HFFc6 (cell line): ENCODE measurements at places on chromosomes 16 and 17. TPM values are rescaled to one million over a fixed set of nuclear protein-coding genes. Genes with fewer than 3 reads are reported as not detected.

DNA sequence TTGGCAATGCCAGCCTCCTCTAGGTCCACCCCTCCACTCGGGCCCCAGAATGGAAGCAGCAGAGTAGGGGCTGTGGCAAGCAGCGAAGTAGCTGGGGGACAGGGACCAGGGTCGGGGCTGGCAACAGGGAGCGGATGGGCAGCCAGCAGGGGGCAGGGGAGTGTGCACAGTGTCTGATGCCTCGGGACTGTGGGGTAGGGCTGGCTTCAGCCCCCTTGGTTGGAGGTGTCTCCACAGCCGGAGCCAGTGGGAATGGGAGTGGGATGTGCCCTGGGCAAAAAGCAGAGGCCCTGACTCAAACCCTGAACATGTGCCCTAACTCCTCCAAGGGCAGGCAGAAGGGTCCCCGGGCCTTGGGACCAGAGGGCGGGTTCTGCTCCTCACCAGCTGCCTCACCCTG lies 18.5 kb upstream of the ARHGAP27 start:
- no peak for DNase-seq

GRCh38 chr16:4920826-4921225 lies 16.1 kb downstream of the PPL start:
- DNase-seq, result no peak

DNA sequence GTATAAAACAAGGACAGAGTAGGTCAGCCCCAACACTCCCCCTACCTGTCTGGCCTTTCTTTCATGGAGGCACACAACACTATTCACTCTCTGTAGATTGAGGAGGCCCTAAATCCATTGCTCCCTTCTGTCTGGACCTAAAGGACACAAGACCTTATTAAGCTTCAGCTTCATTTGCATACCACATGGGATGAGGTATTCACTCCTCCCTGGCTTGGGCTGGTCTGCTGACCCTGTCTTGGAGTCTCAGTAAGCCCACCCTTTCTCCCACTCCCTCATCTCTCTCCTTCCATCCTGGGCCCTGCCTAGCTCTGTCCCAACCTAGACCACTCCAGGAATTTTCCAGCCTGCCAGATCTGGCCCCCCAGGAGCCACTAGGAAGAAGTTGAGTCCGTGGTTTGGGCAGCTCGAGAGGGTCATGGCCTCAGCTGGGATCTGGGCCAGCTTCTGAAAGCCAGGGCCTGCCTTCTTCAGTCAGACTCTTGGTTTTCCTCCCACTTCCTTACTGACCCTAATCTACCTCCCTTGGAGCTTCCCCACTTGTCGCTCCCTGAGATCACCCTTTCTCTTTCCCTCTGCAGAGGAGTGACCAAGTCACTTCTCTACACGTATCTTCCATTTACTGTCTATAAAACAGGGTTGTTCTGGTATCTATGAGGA lies 6.5 kb upstream of the LLGL1 start:
- DNase-seq, result peak; percentile 45

Gene DRC7
- not detected in 3 replicates for total RNA-seq

DNA sequence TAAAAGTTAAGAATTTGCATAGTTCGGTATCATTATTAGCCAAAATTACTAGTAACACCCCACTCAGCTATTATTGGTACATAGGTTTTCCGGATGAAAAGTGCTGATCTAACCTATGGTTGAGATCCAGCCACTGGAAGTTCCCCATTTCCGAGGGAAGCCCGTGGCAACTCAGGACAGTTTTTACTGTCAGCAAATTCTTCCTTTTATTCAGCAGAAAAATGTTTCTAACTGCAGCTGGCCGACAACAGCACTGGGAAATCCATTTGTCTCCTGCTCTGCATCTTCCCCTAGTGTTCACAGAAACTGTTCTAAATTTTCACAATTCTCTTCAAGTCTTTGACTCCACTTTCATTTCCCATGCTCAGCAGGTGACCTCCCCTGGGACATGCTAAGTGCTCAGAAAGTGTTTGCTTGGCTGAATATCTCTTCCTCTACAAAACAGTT lies 15.5 kb upstream of the MMD start:
- DNase-seq, result no peak

GRCh38 chr17:83013779-83014117 lies 65.7 kb upstream of the METRNL start:
- DNase-seq, result no peak

Gene KRT31
- total RNA-seq, result 0.14 TPM in 1 of 3 replicates, not detected in the others

DNA sequence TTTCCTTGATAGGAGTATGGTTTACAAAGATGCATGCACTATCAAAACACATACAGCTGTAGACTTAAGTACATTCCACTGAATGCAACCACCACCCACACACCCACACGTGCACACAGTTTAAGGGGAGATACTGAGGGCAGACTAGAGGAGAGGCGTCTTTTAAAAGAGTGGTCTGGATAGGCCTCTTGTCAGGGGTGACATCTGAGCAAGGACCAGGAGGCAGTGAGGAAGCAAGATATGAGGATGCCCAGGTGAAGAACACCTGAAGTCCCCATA lies 12.6 kb downstream of the MPHOSPH6 start:
- no peak for DNase-seq

- DNase-seq, result no peak
These were observed 30.0 kb upstream of the KDM6B start for GRCh38 chr17:7803981-7804380.

Gene CES3
- 0.06 TPM in 1 of 2 replicates, not detected in the other for total RNA-seq

Gene SDR42E2
- total RNA-seq, result not detected in 3 replicates

GRCh38 chr16:52727441-52727840 lies 180.5 kb upstream of the TOX3 start:
- no peak for DNase-seq

Gene RBFOX1
- total RNA-seq, result not detected in 3 replicates

- no peak for DNase-seq
These were observed 100.3 kb downstream of the ZFHX3 start for GRCh38 chr16:72947379-72948237.

Gene ACSM2A
- not detected in 3 replicates for total RNA-seq

Gene CCT6B
- 0.78 to 2.2 TPM (median 1.1 TPM) in 3 replicates for total RNA-seq

GRCh38 chr17:76254275-76254674 lies 10.9 kb upstream of the UBALD2 start:
- no peak for DNase-seq

DNA sequence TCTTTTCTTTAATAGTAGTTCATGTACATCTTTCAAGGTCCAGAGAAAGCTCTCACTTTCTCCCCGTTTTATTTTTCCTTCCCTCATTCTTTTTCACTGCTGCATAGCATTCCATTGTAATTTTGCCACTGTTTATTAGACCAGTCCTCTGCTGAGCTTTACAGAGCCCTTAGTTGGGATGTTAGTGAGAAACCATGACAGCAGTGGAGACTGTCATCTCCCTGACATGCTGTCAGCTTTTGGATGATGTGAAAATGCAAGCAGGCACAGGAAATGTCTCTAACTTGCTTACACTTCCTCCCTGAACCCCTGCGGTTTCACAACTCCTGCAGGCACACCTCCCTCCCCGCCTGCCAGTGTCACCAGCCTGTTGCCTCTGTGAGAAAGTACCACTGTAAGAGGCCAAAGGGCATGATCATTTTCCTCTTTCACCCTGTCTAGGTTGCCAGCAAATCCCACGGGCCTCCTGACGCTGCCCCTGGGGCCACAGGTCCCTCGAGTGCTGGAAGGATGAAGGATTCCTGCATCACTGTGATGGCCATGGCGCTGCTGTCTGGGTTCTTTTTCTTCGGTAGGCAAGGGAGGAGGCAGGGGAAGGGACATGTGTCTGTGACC lies at the start of gene ITGAL:
Gene ITGAL (plus strand): TSS at position 415 of the 615 bp plus-strand sequence. CDS start 96 bp downstream, at position 511.
- no peak for DNase-seq

DNA sequence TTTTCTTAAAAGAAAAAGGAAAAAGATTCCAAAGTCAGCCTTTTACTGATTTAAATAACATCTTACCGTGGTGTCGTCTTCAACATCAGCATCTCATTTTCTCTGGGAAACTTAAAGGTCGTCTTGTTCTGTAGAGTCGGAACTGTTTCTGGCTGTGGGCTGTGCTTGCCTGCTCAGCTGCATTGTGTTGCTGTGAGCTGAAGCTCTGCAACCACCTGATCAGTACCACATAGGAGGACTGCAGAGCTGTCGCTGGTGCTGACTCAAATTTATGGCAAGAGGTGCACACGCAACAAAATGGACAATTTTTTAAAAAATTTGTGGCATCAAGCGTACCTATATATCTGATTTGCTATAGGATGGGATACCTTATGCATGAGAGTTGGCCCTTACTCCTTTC lies at the start of gene OMG:
Gene OMG (minus strand): TSS at position 150 of the 400 bp plus-strand sequence. CDS start 908 bp downstream, outside the sequence.
- DNase-seq, result no peak

DNA sequence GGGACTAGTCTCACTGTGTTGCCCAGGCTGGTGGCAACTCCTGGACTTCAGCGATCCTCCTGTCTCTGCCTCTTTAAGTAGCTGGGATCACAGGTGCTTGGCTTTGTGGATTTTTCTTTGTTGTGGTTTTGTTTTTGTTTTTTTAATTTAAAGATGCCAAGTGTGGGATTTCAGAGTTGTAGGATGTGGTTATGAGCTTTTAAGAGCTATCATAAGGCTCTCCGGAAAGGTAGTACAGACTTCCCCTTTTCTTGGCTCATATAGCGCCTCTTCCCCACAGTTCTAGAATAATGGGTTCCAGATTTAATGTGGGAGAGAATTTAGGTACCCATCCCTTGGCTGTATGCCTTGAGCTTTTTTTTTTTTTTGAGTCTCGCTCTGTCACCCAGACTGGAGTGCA lies 17.1 kb downstream of the AKAP1 start:
- DNase-seq, result no peak

DNA sequence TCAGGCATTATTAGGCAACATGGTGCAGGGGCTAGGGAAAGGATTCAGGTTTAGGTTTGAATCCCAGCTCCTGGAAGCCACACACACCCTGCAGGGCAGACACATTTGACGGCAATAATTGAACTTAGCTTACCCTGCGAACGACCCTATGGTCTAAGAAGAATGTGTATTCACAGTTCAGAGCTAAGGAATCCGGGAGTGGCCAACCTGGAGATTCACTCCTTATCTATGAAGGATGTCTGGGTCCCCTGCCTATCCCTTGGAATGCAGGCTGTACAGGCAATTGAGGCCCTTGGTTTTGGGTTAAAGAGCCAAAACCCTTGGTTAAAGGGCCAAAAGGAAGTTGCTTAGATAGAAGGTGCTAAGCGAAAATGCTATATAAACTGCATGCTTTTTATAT lies 2.9 kb upstream of the SYT17 start:
- no peak for DNase-seq

DNA sequence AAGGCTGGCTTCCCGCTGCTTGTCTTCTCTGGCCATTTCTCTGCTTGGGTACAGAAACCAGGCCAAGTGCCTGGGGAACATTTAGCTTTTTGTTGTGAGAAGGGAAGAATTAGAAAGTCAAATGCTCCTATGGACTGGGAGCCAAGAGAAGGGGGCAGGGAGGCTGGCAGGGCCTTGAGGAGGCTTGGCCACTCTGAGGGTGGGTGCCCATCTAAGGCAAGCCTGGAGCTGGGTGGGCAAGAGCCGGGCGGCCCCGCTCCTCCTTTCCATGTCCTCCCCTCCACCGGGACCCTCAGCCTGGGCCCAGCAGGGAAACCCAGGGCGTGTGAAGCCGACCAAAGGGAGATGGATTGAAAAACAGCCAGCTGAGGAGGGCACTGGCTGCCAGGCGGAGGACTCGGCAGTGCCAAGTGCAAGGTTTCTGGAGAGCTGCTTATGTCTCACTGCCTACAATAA lies 69.4 kb downstream of the NTN1 start:
- DNase-seq, result no peak

GRCh38 chr16:77386831-77387814 lies 47.7 kb downstream of the ADAMTS18 start:
- no peak for DNase-seq

Gene MARVELD3
- not detected in 3 replicates for total RNA-seq

- no peak for DNase-seq
These were observed 19.9 kb upstream of the WDR45B start for GRCh38 chr17:82668024-82668630.

Gene SLC5A11
- not detected in 3 replicates for total RNA-seq

Gene MYH11
- total RNA-seq, result 0.02 TPM in 1 of 3 replicates, not detected in the others

Gene PPY
- not detected in 3 replicates for total RNA-seq

DNA sequence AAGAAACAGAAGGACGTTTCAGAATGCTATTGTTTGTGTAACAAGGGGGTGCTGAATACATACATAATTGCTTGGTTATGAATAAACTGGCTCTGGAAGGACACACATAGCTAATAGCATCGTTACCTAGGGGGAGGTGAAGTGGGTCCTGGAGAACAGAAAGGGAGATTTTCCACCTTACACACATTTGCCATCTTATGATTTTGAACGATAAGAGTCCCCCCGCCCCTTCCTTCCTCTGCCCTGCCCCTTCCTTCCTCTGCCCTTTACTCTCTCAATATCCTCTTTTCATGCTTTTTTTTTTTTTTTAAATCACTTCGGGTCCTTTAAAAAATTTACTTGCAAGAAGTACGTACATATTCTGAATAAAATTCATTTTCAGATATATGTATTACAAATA lies 902 bp upstream of the DHRS7B start:
- DNase-seq, result no peak

DNA sequence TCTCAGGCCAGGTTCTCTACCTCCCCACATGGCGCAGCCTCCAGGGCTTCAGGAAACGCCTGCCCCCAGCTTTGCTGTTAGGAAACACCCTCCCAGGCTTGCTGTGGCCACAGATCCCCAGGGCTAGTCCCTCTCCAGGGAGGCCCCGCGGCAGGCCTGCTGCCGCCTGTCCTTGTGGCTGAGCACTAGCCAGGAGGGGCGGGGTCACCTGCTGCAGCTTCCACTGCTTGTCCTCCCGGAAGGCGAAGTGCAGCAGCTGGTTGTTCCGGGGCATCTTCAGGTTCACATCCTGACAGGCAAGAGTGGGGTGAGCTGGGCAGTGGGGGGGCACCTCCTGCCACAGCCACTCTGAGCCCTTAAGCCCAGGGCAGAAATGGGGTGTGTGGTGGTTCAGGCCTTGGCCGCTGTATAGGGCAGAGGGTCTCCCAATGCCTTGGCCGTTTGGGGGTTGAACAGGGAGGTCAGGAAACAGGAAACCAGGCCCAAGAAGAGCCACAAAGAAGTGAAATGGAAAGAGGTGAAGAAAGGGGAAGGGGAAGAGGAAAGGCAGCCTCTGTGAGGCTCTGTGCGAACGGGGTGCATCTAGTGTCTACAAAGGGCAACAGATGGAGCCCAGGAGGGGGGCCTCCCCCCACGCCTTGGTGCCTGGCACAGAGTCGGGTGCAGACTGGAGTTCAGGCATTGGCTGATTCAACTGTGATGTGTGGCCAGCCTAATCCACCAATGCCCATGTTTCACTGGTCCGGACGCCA lies 2.0 kb downstream of the ROGDI start:
- no peak for DNase-seq

GRCh38 chr16:11224894-11225676 lies 30.9 kb downstream of the SOCS1 start:
- DNase-seq, result no peak

Gene BAIAP2
- 30.8 and 41.1 TPM in 2 replicates for total RNA-seq

DNA sequence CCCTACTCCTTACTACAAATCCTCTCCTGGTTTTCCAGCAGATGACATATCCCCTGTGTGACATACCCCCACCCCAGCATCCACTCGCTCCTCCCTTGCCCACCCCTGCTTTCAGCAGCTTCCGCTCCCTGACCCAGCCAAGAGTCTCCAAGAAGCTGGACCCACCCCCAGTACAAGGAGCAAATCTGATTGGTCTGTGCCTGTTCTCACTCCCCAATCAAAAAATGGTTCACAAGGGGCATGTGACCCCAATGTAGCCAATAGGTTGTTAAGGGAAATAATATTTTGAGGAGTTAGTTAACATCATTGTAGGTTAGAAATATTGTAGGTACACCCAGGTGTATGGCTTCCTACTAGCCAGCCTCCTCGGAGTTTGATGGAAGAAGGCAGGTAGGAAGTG lies 70.1 kb downstream of the GP2 start:
- no peak for DNase-seq
